ENCODE measurements at places on chromosomes 12 and 14.

- no peak for DNase-seq
Observed at GRCh38 chr12:27076928-27077327, 5.5 kb downstream of the C12orf71 start.

DNA sequence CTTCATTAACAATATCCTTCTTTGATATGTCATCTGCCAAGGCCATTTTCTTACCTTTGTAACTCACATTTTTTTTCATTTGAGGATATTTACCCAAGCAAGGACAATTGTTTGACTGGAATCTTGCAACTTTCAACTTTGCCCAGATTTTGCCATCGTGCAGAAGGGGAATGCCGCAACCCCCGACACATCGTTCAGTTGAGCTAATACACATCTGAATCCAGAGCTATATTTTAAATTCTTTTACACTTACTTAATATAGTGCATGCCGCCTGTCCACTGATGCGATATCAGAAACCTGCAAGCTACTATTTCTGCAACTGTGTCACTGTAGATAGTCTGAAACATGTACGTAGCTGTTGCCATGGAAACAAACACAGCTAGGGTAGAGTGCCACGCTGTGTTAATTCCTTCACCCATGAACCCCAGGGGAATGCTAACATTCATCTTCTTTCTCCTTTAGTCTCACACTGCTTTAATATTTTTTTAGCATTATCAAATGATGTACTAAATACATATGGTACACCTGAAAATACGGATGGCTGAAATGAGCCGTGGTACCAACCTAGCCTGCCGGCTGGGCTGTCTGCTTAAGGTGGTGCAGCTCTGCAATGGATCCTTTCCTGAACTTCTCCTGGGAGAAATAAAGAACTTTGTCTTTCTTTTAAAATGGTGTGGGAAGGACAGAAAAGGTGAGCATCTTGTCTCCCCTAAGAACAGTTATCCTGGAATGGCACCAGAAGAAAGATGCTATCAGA is 77.0 kb upstream of the FOXN3 start:
- DNase-seq = no peak

DNA sequence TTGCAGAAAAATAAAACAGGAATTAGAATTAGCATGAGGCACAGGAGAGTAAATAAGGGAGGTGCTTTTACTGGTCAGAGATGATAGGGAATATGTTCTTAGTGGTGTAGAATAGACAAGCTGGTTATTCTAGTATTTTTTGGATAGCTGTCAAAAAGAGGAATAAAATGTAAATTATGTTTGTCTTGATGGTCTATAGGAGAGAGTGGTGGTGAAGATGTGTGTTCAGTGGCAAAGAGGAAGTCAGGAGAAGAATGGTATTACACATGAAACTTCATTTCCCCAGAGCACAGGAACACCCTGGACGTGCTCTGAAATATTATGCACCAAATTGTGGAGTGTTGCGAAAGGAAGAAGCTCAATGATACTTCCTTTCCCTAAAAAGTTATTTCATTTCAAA is 27.8 kb downstream of the MUCL1 start:
- no peak for DNase-seq

GRCh38 chr12:48032597-48032996 is 28.3 kb upstream of the COL2A1 start:
- no peak for DNase-seq

- no peak for DNase-seq
Observed at GRCh38 chr12:82437744-82438143, 79.4 kb downstream of the METTL25 start.

DNA sequence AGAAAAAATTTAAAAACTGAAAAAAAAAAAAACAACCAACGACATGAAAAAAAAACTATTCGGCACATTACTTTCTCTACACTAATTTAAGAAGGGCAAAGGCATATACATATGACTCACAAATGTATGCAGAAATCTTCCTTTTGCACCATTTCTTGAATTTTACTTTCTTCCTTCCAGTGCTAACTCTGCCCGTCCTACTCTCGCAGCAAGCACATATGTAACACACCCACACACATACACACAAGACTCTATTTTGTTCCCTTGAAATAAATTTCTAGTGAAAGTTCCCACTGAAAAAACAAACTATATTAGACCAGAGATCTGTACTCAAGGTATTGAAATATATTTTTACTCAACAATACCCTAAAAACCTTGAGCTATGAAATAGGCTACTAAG is 14.6 kb downstream of the BTG1 start:
- no peak for DNase-seq

DNA sequence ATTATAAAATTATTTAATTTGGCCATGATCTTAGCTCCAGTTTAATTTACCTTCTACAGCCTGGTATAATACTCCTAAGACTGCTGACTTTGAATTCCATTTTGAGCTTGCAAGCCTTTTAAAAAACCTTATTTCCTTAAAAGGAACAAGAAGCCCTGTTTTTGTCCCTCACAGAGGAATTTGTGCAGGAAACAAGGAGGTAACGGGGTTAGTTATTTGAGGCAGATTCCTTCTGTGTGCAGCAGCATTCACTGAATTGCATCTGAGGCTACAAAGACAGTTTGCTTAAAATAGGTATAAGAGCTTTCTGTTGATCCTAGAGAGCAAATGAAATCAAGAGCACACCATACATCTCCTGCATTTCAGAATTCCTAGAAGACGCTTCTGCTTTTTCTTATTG is 403.3 kb upstream of the PRICKLE1 start:
- DNase-seq = no peak

GRCh38 chr12:4420138-4420670 is 25.4 kb downstream of the FGF6 start:
- DNase-seq = no peak

DNA sequence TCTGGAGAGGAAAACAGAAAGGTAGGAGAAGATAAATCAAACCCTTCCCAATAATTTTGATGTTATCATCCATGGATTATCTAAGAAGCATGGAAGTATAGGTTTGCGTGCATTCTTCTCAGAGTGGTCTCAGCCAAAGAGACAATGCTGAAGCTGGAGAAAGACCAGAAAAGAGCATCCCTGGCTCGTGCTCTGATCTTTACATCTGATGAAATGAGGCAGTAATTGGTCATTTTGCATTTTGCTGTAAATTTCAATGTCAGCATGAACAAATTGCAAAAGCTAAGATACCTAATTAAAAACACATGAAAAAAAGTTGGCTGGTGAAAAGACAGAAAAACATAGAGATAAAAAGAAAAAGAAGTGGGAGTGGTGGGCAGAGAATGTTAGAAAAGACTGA is 252.4 kb downstream of the ITPR2 start:
- no peak for DNase-seq

DNA sequence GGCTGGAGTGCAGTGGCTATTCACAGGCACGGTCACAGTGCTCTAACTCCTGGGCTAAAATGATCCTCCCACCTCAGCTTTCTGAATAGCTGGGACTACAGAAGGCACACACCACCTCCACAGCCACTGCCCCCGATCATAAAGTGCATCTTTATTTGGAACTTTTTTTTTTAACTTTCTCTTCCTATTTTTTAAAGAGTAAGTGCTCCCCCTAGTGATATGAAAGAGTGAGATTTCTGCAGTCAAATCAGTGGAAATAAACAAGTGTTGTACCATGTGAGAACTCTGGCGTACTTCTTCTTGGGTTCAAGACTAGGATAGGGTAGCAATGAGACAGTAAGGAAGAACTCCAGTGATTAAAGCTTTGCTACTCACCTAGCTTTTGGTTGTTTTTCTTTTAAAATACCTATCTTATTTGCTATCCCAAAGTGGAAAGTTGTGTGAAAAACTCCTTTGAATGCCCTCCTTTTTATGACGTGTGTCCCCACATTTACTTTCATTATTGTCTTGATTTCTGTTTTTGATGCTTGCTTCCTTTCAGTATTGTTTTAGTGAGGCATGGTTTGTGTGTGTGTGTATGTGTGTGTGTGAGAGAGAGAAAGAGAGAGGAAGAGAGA is 6.6 kb downstream of the PPP4R4 start:
- no peak for DNase-seq

- no peak for DNase-seq
Observed at GRCh38 chr12:103947871-103948555, 17.7 kb upstream of the TDG start.

GRCh38 chr12:95386051-95386450 is 87.9 kb upstream of the METAP2 start:
- no peak for DNase-seq

GRCh38 chr12:58764100-58764953 is 156.0 kb downstream of the LRIG3 start:
- no peak for DNase-seq

DNA sequence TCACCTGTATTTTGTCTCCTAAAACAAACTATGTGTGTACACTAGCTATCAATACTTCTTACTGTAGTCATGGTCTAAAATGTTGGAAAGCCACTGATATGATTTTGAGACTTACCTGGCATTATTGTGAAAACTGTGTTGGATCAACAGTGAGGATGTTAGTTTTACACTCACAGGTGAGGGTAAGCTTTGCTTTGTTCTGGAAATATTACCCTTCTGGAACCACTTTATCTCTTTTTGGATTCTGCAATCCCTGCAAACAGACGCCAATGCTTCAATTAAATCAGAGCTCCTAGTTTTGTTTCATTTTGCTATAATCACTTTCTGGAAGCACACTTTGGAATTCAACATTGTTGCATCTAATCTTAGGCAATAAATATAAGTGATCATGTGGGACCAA is 223.3 kb downstream of the RPS29 start:
- no peak for DNase-seq

- no peak for DNase-seq
Observed at GRCh38 chr12:2751230-2751629, 43.5 kb upstream of the FKBP4 start.

DNA sequence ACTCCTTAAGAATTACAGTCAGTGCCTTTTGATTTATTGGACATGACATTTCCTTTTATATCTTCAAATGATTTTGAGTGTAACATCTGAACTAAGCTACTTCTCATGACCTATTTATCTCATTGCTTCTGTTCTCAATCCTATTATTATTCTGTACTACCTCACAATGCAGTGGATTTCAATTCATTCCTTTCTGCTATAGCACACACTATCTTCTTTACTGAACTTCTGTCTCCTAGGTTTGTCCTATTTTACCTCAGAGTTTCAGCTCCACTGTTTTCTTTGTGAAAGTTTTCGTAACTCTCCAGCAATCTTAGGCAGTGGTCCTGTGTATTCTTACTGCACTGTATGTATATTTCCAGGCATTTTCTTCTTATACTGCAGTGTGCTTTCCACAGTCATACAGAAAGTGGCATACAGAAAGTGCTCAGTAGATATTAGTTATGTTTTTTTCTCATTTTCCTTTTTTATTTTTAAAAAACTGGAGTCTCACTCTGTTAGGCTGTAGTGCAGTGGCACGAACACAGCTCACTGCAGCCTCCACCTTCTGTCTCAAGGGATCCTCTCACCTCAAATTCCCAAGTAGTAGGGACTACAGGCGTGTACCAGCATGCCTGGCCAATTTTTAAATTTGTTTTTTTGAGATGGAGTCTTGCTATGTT is 368.6 kb upstream of the RGS6 start:
- no peak for DNase-seq

GRCh38 chr14:52015411-52016030 is 26.2 kb downstream of the RTRAF start:
- DNase-seq = no peak

GRCh38 chr12:31324116-31324844 is 1.7 kb downstream of the SINHCAF start:
- peak; percentile 76 for DNase-seq

GRCh38 chr14:92653162-92653651 is 95.2 kb downstream of the LGMN start:
- no peak for DNase-seq
